ENCODE measurements at places on chromosomes 1 and 21.

DNA sequence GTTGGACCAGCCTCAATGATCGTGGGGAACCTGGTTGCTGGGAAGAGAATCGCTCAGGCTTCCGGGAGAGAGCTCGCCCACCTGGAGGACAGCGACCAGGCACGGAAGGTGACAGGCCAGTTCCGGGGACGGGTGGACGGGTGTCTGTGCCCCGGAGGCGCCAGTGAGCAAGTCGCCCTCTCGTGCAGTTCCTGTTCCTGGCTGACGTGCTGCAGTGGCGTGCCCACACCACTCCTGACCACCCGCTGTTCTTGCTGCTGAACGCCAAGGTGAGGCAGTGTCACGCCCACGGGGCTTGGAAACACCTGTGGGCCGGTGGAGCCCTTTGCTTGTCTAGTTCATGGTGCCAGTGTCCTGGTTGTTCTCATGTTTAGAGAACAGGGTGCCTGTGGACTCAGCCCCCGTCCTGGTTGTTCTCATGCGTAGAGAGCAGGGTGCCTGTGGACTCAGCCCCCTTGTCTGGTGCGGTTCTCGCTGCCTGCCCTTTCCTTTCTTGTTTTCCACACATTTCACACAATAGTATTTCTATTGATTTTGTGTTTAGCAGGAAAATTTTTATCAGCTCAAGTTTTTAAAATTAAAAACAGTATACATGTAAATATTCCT is 53.1 kb downstream of the S100B start:
- DNase-seq = no peak

DNA sequence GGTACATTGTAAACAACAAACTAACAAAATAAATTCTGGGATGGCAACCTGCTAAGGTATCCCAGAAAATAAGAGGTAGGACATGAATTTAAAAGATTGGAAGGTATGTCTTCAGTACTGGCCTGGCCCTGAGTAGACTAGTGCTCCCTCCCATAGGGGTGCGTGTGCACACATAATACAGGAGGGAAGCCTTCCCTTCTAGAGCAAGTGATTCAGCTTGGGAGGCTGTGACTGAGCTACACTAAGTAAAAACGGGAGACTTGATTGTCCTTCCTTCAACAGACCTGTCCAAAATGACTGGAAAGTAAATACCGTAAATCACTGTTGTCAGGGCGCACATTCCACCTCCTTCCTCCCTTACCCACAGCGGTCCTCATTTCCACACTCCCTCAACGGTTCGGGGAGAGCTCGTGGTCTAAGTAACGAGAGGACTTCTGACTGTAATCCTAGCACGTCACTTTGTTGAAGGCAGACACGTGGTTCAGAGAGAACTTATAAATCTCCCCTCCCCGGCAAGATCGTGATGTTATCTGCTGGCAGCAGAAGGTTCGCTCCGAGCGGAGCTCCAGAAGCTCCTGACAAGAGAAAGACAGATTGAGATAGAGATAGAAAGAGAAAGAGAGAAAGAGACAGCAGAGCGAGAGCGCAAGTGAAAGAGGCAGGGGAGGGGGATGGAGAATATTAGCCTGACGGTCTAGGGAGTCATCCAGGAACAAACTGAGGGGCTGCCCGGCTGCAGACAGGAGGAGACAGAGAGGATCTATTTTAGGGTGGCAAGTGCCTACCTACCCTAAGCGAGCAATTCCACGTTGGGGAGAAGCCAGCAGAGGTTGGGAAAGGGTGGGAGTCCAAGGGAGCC is at the start of gene TGFB2:
Gene TGFB2, plus strand, starts transcription at position 523 of the 859 bp plus-strand sequence. CDS start 1,366 bp downstream, outside the sequence.
- peak; percentile 33 for DNase-seq

- DNase-seq = peak; percentile 23
These were observed 137.8 kb downstream of the PTPRC start for GRCh38 chr1:198776602-198777029.

DNA sequence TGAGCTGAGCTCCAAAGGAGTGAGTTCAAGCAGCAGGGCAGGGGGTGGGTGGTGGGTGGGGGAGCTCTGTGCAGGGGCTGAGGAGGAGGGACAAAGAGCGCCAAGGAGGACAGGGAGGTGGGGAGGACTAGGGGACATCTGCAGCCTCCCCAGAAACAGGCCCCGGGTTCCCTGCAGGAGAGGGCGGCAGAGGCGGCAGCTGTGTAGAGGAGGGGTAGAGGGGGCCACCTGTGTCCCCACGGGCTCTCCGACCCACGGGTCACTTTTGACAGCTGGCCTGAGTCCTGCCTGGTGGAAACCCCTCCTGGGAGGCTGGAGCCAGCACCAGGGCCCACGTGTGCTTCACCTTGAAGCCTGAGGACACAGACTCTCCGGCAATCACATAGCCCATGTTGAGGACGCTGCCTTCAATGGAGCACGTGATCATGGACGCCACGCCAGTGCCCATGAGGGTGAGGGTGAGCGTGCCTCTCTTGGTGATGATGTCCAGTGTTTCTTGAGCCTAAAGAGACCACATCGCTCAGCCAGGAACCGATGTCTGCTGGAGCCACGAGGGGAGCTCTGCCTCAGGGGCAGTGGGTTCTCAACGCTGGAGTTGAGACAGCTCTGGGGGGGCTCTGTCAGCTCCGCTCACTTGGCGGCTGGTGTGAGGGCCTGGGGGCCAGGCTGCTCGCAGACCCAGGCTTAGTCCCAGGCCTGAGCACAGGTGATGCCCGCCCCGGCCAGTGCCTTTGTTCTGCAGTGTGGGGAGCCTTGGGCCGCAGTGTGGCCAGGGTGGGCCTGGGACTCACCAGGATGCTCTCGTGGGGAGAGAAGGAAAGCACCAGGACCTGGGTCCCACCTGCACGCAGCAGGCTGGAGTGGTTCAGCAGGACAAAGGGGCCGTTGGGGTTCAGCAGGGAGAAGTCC is 6.6 kb upstream of the TMEM52 start:
- no peak for DNase-seq

DNA sequence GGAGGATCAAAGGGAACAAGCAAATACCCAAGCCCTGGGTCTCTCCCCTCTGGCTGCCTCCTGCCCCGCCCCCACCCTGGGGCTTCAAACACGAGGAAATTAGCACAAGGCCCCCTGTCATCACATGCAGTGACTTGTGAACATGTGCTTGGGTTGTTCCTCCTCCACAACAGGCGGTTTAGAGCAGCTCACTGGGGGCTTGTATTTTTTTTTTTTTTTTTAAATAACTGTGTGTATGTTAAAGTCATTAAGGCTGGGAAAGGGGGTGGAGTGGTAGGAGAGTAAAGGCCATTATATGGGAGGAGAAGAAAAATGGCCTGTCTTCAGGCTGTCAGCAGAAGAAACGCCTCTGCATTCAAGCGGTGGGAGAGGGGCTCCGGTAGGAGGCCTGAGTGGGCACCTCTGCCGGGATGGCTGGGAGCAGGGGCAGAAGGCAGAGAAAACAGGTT is 64.2 kb downstream of the PLXNA2 start:
- DNase-seq = no peak

GRCh38 chr21:27423906-27424595 is 457.2 kb upstream of the ADAMTS5 start:
- no peak for DNase-seq

DNA sequence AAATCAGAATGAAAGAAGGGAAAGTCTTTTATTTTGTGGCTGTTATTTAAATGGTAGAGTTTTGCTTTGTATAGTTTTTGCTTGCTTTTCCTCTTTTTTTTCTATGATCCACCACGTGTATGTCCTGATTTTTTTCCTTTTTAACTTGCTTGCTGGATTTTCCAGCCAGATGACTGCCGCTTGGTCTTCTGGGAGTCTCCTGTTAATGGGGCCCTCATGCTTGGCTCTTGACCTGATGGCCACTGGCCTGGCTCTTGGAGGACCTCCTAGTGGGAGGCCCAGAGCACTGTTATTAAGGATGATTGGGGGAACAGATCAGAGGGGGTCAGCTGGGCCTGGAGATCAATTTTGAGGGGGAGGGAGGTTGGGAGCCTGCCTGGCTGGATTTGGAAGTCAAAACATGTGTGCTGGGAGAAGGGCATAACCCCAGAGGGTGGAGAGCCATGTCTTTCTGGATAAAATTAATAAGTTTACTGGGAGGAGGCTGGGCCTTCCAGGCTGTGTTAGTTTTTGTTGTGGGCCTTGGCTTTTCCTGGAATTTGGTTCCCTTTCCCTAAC is 1.2 kb downstream of the FGGY start:
- DNase-seq = no peak

- no peak for DNase-seq
These were observed 20.3 kb upstream of the KAZN start for GRCh38 chr1:14578156-14578555.

GRCh38 chr1:65470766-65471165 is 50.3 kb downstream of the LEPR start:
- no peak for DNase-seq

- DNase-seq = no peak
These were observed 18.2 kb downstream of the VAV3 start for GRCh38 chr1:107946794-107947193.

- DNase-seq = no peak
These were observed at the start of gene AQP10 for GRCh38 chr1:154320882-154321608. Gene AQP10, plus strand, starts transcription at chr1:154321093. Its CDS starts 63 bp downstream, at chr1:154321156.

DNA sequence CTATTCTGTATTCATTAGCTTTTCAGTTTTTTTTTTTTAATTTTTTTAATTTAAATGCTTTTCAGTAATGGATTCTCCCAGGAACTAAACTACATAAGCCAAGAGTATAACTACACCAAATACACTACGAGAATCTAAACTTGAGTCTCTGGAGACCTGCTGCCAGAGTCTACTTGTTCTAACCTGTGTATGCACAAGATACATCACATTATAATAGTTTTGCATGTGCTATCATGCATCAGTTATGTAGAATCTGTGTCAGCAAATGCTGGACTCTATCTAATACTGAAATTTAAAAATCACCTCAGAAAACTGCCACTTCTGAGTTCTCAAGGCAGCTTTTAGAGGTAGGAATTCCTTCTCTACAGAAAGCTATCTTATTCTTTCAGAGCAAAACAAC is 146.3 kb upstream of the GREM2 start:
- no peak for DNase-seq

DNA sequence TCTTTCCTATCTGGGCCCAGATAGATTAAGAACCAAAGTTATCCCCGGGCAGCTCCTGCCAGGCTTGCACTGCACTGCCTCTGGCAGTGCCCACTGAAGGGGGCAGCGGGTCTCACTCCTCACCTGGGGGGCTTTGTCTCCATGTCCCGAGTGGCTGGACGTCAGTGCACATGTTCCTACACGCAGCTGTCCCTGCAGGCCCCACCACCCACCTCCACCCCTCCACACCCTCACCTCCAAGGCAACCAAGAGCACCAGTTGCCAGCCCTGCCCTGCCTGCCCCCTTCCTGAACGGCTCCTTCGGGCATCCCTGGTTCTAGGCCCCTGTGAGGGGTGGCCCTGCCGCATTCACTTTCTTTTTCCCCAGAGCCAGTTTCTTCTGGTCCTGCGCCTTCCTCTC is 147.2 kb downstream of the PEX14 start:
- no peak for DNase-seq

GRCh38 chr1:66729119-66729518 is 23.1 kb upstream of the DYNLT5 start:
- no peak for DNase-seq

- peak; percentile 55 for DNase-seq
These were observed 2.8 kb downstream of the RGS16 start for GRCh38 chr1:182601416-182601786.

GRCh38 chr1:115288591-115289198 is 49.4 kb downstream of the NGF start:
- no peak for DNase-seq

DNA sequence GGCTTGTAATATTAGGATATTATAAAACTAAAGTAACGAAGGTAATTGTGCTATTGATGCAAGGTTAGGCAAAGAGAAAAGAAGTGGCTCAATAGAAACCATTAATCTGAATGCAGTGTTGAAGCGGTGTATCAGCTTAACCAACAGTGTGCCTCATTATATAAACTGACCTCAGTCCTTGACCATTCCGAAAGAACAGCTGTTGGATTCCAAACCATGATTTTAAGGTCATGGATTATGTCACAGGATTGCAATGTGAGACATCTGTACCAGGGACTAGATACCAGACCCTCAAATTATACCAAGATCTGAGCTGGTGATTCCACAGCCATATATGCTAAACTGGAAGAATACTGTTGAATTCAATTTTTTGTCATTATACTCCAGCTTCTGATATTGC is 134.2 kb upstream of the HP1BP3 start:
- no peak for DNase-seq

DNA sequence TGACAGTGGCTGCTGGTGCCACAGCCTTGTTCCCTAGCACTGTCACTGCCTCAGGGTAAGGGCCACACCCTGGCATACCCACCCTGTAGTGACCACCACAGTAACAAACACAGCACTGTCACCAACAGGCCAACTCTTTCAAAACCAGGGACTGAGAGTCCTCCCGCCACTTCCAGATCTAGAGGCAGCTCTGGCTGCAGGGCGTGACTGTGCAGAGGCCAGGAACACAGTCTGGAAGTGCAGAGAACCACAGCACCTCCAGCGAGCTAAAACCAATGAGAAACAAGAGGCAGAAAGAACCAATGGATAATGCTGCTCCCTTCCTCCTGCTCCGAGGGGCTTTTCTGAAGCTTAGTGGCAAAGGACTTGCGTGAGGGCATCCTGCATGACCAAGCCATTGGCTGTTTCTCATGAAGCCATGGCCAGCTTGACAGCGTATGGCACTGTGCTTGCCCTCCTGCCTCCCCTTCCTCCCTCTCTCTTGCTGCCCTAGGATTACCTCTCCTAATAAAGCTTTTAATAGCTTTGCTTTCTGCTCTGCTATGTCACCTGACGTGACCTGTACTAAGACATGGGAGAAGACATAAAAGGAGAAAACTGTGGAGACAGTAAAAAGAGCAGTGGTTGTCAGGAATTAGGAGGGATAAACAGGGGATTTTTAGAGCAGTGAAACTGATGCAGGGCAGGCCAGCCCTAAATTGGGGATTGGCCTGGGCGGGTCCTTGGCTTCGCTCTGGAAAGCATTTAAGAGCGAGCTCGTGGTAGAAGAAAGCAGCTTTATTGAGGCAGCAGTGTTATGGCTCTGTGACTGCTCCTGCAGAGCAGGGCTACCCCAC is 7.2 kb downstream of the PARP1 start:
- DNase-seq = no peak

GRCh38 chr1:79711001-79711431 is 704.5 kb upstream of the ADGRL4 start:
- DNase-seq = no peak

DNA sequence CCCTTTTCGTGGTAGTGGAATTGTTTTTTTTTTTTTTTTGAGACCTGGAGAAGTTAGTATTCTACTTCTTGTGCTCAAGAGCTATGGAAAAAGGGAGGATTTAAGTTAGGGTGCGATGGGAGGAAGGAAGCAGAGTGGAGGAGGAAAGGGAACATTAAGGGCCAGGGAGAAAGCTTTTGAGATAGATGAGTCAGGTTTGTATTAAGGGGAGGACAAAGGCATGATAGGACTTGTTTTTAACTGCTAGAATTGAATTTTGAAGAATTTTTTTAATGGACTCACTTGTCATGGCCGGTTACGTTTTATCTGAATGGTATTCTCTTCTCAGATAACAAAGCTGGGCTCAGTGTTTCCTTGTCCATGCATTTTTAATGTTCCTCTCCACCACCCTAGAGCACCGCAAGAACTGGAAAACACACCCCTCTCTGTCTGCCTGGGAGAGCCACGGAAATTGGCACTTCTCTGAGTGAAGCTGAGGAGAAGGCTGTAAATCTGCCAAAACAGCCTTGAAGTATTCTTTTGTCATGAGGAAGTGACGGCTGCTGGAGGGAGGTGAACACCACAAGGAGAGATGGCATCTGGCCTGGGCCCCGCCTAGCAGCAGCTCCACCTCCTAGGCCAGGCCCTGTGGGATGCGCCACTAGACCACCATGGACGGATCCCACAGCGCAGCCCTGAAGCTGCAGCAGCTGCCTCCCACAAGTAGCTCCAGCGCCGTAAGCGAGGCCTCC is 3.5 kb downstream of the NIPAL3 start:
- DNase-seq = peak; percentile 48
